ENCODE measurements at places on chromosomes 12 and 14.
A peak's percentile ranks its signal among the peaks of the same experiment; 100 is the strongest.

DNA sequence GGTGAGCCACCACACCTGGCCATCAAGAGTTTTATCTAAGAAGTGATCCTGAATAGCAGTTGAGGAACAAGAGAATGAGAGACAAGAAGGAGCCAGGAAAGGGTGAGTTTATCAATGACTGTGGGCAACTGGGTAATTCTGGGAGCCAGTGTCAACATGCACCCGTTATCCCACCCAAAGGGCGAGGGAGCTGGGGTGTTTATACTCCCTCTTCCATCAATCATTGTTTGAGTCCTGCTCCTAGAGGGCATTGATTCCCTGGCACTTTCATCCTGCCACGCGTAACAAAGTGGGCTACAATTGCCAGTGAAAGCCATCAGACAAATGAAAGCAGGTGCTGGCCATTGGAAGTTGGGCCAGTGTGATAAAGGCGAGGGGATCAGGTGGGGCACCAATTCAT is 136.3 kb downstream of the SUDS3 start:
- no peak for DNase-seq

- peak; percentile 82 for DNase-seq
Measured at GRCh38 chr14:55438066-55438683, 2.2 kb downstream of the TBPL2 start.

GRCh38 chr14:55019968-55020554 is 6.8 kb downstream of the WDHD1 start:
- peak; percentile 27 for DNase-seq

- no peak for DNase-seq
Measured at GRCh38 chr14:21081521-21082142, 11.5 kb downstream of the ARHGEF40 start.

Data from cardiac fibroblast (primary cell).